Sigmoid colon (tissue), 7 donors: ENCODE measurements at places on chromosomes 11 and 22. TPM values are rescaled to one million over a fixed set of nuclear protein-coding genes. Genes with fewer than 3 reads are reported as not detected.

DNA sequence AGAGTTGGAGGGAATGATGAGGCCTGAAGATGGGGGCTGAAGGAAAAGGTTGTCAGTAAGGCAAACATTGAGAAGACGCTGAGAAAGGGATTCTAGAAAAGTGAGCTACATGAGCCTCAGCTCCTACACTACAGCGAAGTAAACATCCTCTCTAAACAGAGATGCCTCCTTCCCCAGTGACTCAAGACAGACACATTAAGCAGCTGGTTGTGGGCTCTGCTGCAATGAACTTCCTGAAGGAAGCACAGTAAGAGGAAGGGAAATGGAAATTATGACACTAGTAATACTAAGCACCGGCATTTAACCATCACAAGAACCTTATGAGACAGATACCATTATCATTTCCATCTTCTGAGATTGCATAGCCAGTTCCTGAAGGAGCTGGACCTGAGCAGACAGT lies 190.5 kb downstream of the C11orf87 start:
- no peaks in the 10 kb centered on the region for H3K4me1 ChIP-seq
- no peaks in the 10 kb centered on the region for H3K27me3 ChIP-seq

The SLN gene
- polyA plus RNA-seq: not detected

The GPHA2 gene
- not detected for polyA plus RNA-seq

The KCNK4 gene
- polyA plus RNA-seq: not detected

The SLC35E4 gene
- polyA plus RNA-seq: 2.1 TPM

GRCh38 chr22:50314455-50315288 lies 7.2 kb upstream of the PLXNB2 start:
- no peaks in the 10 kb centered on the region for H3K4me1 ChIP-seq
- no peaks in the 10 kb centered on the region for H3K36me3 ChIP-seq
- no peak for DNase-seq
- H3K27ac ChIP-seq: no peak overlapping the region
- peak overlapping the region; percentile 9 for H3K4me3 ChIP-seq

GRCh38 chr22:50218153-50218995 lies 17.6 kb downstream of the SELENOO start:
- H3K27me3 ChIP-seq: no peaks in the 10 kb centered on the region
- H3K4me1 ChIP-seq: no peaks in the 10 kb centered on the region
- no peak overlapping the region for H3K4me3 ChIP-seq
- DNase-seq: peak; percentile 66
- peaks cover 76% of the 10 kb centered on the region for H3K36me3 ChIP-seq
- no peak overlapping the region for H3K27ac ChIP-seq

DNA sequence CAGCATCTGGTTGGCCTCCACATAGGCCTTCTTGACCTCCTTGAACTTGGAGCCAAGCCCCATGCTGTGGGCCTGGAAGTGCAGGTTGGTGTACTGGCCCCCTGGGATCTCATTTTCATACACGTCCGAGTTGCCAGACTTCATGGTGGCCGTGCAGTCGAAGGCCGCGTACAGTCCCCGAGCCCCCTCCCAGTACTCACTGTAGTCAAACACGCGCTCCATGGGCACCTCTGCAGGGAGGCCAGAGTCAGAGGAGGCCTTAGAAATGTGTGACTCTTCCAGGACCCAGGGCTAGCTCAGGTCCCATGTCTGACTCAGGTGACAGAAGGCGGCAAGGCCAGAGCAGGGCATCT lies 6.7 kb upstream of the LRFN4 start:
- H3K27me3 ChIP-seq: no peaks in the 10 kb centered on the region
- DNase-seq: no peak
- H3K27ac ChIP-seq: no peak overlapping the region
- H3K4me3 ChIP-seq: no peak overlapping the region
- peaks cover 13% of the 10 kb centered on the region for H3K36me3 ChIP-seq

- no peaks in the 10 kb centered on the region for H3K4me1 ChIP-seq
- DNase-seq: no peak
- no peak overlapping the region for H3K4me3 ChIP-seq
- no peaks in the 10 kb centered on the region for H3K27me3 ChIP-seq
These were observed 40.0 kb downstream of the TENM4 start for GRCh38 chr11:79400717-79401330.

DNA sequence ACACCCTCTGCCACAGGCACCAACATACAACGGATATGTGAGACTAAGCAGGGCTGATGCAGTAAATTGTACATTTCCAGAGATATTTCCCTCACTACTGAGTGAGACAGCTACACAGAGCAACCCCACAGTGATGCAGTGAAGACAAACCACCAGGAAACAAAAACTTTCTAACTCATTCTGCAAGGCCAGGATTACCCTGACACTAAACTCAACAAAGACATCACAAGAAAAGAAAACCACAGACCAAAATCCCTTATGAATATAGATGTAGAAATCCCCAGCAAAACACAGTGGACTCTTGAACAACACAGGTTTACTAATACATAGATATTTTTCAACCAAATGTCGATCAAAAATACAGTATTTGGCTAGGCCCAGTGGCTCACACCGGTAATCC lies 1.5 kb upstream of the SLC7A4 start:
- H3K4me3 ChIP-seq: no peak overlapping the region
- H3K36me3 ChIP-seq: no peaks in the 10 kb centered on the region
- H3K27me3 ChIP-seq: peaks cover 4% of the 10 kb centered on the region
- peaks cover 13% of the 10 kb centered on the region for H3K4me1 ChIP-seq

DNA sequence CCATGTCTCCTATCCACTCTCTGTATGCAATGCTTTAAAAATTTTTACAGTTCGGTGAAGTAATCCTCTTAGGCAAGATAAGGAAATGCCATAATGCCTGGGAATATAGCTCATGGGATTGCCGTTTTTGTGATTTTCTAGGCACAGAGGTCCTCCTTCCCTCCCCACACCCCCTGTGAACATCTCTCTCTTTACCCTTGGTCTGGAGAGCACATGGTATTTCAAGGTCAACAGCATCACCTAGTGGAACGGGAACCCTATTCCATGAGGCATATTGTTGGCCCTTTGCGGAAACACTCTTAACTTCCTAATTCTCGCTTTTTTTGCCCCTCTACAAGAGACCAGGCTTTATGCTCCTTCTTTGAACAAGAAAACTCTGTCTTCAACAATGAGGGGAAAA lies 8.8 kb downstream of the NXPE4 start:
- no peaks in the 10 kb centered on the region for H3K4me1 ChIP-seq
- H3K27me3 ChIP-seq: no peaks in the 10 kb centered on the region
- H3K27ac ChIP-seq: no peak overlapping the region
- DNase-seq: no peak
- no peaks in the 10 kb centered on the region for H3K36me3 ChIP-seq

DNA sequence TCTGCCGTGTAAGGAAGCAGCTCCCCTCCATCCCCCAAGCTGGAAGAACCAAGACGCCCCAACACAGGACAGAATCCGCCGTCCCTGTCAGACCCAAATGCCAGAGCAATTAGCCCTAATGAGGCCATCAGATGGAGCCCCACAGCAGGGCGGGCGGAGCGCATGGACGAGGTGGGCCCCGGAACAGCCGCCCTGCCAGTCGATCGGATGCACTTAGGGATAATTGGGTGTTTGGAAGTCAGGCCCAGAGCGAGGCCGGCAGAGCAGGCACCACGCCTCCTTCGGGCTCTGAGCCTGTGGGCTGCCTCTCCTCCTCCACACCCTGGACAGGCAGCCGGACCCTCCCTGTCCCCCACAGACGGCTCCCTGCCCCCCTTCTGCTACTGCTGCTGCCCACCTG lies 5.5 kb upstream of the TH start:
- no peaks in the 10 kb centered on the region for H3K4me1 ChIP-seq
- DNase-seq: no peak
- H3K36me3 ChIP-seq: no peaks in the 10 kb centered on the region
- H3K27ac ChIP-seq: no peak overlapping the region
- H3K4me3 ChIP-seq: no peak overlapping the region

- no peaks in the 10 kb centered on the region for H3K27me3 ChIP-seq
- H3K36me3 ChIP-seq: peaks cover 57% of the 10 kb centered on the region
- H3K27ac ChIP-seq: peak overlapping the region; percentile 40
- H3K4me1 ChIP-seq: peaks cover 11% of the 10 kb centered on the region
These were observed 13.9 kb downstream of the TEF start for GRCh38 chr22:41395531-41396240.

DNA sequence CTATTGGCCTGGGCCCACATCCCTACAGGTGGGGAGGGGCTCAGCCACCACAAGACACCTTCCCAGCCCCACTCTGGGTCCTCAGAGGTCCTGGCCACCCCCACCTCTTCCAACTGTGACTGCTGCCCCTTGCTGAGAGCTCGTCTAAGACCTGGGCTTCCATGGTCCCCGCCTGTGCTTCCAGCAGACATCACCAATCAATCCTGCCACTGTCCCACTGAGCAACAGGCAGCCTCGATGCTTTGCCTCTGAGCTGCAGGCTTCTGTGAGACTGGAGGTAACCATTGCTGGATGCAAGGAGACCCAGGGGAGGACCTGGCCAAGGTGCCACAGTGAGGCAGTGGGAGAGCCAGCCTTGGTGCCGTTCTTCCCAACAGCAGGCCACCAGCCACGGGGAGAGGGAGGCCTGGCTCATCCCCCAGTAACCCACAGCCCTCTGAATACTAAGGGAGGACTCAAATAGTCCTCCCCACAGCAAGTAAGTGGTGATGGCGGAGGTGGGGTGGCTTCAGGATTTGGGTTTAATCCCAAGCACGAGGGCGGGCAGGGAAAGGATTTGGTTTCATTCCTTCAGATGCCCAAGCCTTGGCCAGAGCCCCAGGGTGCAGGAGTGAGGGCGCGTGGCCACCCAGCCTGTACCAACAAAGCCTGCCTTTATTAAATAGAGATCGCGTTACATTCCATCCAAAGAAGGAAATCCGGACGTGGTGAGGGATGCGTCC lies 5.5 kb upstream of the FADS3 start:
- no peak for DNase-seq
- peaks cover 7% of the 10 kb centered on the region for H3K4me1 ChIP-seq
- H3K36me3 ChIP-seq: no peaks in the 10 kb centered on the region
- no peak overlapping the region for H3K4me3 ChIP-seq
- no peaks in the 10 kb centered on the region for H3K27me3 ChIP-seq

The SHANK2 gene
- 3.6 TPM for polyA plus RNA-seq

DNA sequence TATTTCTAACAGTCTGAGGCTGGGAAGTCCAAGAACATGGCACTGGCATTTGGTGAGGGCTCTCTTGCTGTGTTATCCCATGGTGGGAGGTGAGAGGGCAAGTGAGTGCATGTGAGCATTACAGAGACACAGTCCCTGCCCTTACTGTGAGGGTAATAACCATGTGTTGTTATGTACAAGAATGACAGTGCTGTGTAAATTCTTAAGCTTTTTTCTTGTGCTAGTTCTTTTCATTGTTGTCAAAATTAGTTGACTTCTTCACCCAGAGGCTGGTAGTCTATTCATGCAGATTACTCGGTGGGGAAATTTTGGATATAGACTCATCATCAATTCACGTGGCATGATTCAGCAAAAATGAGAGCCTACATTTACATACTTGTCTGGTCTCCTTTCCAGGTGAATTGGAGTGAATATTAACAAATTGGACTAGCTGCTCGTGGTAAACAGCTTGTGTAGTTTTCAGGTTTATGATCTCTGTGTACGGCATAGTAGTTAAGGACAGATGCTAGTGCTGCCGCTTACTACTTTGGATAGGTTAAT lies 49.3 kb downstream of the ATXN10 start:
- H3K27ac ChIP-seq: no peak overlapping the region
- no peak overlapping the region for H3K4me3 ChIP-seq
- H3K4me1 ChIP-seq: no peaks in the 10 kb centered on the region
- H3K36me3 ChIP-seq: no peaks in the 10 kb centered on the region
- no peaks in the 10 kb centered on the region for H3K27me3 ChIP-seq

- no peak for DNase-seq
- no peaks in the 10 kb centered on the region for H3K27me3 ChIP-seq
- no peak overlapping the region for H3K4me3 ChIP-seq
- no peaks in the 10 kb centered on the region for H3K36me3 ChIP-seq
- peaks cover 26% of the 10 kb centered on the region for H3K4me1 ChIP-seq
- H3K27ac ChIP-seq: no peak overlapping the region
These were observed 79.7 kb downstream of the LARGE2 start for GRCh38 chr11:46002189-46002588.

DNA sequence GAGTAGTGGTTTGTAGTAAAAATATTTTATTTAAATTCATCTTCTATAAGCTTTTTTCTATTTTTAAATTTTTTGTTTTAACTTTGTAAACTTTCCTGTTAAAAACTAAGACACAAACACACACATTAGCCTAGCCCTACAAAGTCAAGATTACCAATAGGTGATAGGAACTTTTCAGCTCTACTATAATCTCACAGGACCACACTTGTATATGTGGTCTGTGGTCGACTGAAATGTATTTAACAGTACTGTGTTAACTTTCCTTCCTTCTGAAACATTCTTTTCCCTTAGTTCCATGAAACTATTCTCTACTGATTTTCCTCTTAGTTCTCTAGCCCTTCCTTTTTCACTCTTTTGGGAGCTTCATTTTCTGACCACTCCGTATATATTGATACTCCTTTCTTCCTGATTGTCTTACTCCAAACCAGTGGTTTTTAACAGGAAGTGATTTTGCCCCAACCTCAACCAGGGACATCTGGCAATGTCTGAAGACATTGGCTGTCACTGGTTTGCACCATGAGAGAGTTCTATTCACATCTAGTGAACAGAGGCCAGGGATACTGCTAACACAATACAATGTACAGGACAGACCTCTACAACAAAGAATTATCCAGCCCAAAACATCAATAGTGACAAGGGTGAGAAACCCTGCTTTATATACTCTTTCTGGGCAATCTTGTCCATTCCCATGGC lies 8.8 kb downstream of the ZW10 start:
- DNase-seq: no peak
- H3K4me3 ChIP-seq: no peak overlapping the region
- H3K36me3 ChIP-seq: peaks cover 40% of the 10 kb centered on the region
- no peak overlapping the region for H3K27ac ChIP-seq

DNA sequence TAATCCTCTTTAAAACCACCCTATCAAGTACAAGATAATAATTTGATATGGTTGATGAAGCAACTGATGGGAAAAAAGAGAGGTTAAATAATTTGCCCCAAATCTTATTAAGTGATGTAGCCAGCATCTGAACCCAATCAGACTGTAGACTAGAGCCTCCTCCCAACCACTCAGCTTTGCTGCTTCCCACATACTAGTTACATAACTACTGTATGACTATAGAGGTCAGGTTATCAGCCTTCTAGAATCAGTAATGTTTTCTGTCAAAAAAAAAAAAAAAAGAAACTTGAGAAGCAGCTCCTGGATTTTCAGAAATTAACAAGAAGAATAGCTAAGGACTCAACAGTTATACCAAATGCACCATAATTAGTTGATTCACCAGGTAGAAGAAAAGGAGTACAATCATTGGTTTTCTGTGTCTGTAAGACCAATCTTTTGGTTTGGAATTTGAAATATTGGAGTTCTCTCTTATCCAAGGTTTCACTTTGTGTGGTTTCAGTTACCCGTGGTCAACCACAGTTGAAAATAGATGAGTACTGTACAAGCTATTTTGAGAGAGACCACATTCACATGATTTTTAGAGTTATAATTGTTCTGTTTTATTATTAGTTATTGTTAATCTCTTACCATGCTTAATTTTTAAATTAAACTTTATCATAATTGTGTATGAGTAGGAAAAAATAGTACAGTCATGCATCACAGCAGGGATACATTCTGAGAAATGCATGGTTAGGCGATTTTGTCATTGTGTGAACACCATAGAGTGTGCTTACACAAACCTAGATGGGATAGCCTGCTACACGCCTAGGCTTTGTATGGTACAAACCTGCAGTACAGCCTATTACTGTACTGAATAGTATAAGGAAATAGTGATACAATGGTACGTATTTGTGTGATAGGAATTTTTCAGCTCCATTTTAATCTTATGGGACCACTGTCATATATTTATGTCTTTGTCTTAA lies 72.2 kb downstream of the PDHX start:
- no peaks in the 10 kb centered on the region for H3K4me1 ChIP-seq
- peaks cover 6% of the 10 kb centered on the region for H3K36me3 ChIP-seq
